ENCODE measurements at places on chromosomes 11 and 22. TPM values are rescaled to one million over a fixed set of nuclear protein-coding genes. Genes with fewer than 3 reads are reported as not detected.

RASD2 gene
- total RNA-seq: 0.10 TPM

LAYN gene
- 0.19 TPM for total RNA-seq

OR10A2 gene
- not detected for total RNA-seq

CADM1 gene
- 1.5 TPM for total RNA-seq

LMNTD2 gene
- total RNA-seq: 3.1 TPM

GLYAT gene
- total RNA-seq: not detected

TTC12 gene
- total RNA-seq: 8.9 TPM

POU2F3 gene
- not detected for total RNA-seq

PACSIN3 gene
- 6.0 TPM for total RNA-seq

DNA sequence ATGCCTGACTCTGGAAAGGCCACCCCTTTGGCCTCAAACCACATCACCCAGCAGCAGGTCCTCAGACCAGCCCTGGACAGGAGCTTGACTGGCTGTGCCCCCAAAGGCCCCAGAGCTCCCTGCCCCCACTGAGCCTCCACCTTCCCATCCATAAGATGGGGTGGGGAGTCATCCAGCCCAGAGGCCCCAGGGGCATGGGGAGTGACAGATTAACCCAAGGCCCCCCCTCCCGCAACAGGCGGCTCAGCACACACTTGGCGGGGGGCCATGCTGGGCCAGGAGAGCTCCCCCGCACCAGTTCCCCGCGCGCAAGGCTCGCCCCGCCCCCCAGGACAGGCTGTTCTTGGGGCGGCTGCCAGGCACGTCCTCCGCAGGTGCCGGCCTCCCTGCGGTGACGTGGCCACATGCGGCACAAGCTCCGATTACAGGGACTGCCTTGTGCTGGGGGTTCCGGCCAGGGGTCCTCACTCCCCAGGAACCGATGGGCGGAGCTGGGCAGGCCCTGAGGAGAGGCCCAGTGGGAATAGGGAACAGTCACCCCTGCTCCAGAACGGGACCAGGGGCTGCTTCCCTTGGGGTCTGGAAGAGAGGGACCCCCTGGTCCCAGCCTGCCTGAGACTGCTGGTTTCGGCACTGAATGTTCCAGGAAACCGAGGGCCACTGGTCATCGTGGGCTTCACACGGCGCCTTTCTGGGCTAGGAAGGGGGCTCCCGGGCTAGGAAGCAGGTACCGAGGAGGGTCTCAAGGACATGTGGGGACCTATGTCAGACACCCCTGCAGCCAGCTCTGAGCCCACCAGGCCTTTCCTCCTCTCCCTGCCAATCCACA lies 5.1 kb upstream of the CDKN1C start:
- DNase-seq: no peak
- no peak overlapping the region for H3K27ac ChIP-seq
- H3K27me3 ChIP-seq: no peaks in the 10 kb centered on the region
- H3K4me3 ChIP-seq: no peak overlapping the region
- H3K36me3 ChIP-seq: no peaks in the 10 kb centered on the region

DNA sequence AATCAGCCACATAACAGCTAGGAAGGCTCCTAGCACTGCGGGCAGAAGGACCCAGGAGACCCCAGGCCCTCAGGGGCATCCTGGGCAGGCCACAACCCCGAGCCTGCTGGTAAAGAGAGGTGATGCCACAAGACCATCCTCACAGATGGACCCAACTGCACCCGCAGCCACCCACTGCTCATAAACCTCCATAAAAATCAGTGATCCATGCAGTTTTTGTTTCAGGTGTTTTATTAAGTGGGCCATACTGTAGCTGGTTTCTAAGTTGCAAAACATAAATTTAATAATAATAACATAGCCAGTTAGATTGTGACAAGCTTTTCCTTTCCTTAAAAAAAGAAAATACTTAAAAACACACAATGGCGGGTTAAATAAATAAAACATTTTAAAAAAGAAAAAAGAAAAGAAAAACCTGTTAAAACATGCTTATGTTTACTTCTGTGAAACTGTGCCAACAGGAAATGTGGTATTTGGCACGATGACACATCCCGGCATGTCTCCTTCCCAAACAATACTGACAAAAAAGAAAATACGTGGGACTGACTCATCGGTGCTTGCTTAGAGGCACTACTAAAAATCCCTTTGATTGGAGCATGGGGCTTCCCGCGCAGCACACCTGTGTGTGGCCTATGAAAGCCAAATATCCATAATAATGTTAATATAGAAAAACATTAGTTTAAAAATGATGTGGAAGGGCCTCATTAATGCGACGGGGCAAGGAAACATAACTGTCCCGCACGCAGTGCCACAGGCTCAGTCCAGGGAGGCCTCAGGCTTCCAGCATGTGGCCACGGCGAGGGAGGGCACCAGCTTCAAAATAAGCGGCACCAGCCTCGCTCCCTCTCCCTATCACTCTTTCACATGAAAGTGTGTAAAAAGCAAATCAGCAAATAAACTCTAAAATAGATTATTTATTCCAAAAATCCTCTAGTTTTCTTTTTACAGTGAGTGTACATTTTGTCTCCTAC lies 47.5 kb upstream of the SCUBE2 start:
- no peak overlapping the region for H3K4me3 ChIP-seq
- H3K27me3 ChIP-seq: no peaks in the 10 kb centered on the region
- peaks cover 32% of the 10 kb centered on the region for H3K4me1 ChIP-seq
- DNase-seq: peak; percentile 64

DNA sequence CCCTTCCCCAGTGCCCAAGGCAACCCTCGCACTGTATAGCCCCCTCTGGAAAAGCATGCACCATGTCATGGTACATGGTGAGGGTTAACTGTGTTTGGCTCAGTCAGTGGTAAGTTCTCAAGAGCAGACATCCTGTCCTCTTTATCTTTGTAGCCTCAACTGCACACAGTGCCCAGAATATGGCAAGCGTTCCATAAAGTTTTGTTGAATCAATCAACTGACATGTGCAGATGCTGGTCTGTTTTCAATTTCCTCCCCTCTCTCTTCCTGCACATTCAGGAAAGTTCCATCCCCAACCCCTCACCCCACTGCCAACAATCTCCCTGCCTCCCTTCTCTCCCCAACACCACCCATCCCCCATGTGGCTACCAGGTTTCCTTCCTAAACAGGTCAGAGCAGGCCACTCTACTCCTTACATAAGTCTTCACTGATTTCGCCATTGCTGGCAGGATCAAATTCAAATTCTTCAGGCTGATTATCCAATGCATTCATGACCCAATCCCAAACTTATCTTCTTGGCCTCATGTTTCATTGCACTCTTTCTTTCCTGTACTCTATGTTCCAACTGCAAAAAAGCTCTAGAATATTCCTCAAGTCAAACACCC lies 15.5 kb upstream of the TMPRSS5 start:
- H3K4me3 ChIP-seq: no peak overlapping the region
- DNase-seq: no peak
- H3K4me1 ChIP-seq: no peaks in the 10 kb centered on the region
- H3K36me3 ChIP-seq: peaks cover 22% of the 10 kb centered on the region

GRCh38 chr11:27524155-27524554 lies 17.6 kb upstream of the LIN7C start:
- no peaks in the 10 kb centered on the region for H3K36me3 ChIP-seq
- no peak for DNase-seq
- no peak overlapping the region for H3K27ac ChIP-seq
- H3K27me3 ChIP-seq: no peaks in the 10 kb centered on the region

DNA sequence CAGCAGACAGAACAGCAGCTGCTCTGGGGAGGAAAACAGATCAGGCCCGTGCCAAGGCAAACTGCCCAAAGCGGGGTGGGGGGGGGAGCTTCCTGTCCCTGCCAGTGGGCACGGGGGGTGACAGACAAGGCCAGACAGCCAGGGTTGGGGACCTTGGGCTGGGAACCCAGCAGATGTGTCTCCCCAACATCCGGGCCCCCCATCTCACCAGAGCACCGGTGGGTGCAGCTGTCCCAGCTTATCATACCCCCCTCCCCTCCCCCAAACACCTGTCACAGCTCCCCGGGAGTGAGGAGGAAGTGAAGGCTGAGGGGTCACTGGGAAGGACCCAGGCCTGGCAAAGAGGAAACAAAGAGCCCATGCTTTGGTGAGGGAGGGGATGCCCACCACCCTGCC lies 1.3 kb downstream of the PPP1R14B start:
- peak overlapping the region; percentile 90 for H3K27ac ChIP-seq
- H3K36me3 ChIP-seq: peaks cover 11% of the 10 kb centered on the region
- no peaks in the 10 kb centered on the region for H3K27me3 ChIP-seq
- peak overlapping the region; percentile 91 for H3K4me3 ChIP-seq
- peak; percentile 44 for DNase-seq

GRCh38 chr11:22459048-22459447 lies 120.9 kb downstream of the SLC17A6 start:
- no peaks in the 10 kb centered on the region for H3K36me3 ChIP-seq
- peaks cover 4% of the 10 kb centered on the region for H3K27me3 ChIP-seq
- H3K27ac ChIP-seq: no peak overlapping the region

GRCh38 chr11:106507645-106508306 lies 430.3 kb downstream of the AASDHPPT start:
- no peak overlapping the region for H3K27ac ChIP-seq
- no peak overlapping the region for H3K4me3 ChIP-seq
- no peaks in the 10 kb centered on the region for H3K27me3 ChIP-seq
- H3K36me3 ChIP-seq: no peaks in the 10 kb centered on the region

DNA sequence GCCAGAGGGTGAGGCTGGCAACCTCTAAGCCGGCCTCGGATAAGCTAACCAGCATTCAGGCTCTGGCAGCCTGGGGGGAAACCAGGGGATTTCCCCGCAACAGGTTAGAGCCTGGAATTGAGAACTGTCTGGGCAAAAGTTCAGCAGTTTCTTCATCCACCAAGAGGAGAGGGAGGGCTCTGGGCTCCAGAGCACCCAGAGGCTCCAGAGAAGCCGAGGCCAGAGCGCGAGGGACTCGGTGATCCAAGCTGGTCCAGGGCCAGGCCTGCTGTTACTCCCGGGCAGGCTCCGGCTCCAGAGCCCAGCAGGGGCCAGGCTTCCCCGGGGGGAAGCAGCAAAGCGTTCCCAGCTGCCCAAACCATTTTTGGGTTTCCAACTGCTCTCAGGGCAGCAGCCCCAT lies 13.3 kb upstream of the SH3BP1 start:
- H3K4me1 ChIP-seq: peaks cover 52% of the 10 kb centered on the region
- no peak overlapping the region for H3K4me3 ChIP-seq
- DNase-seq: no peak
- peaks cover 11% of the 10 kb centered on the region for H3K36me3 ChIP-seq

GRCh38 chr22:37328017-37328416 lies 45.7 kb downstream of the CYTH4 start:
- DNase-seq: no peak
- no peaks in the 10 kb centered on the region for H3K36me3 ChIP-seq
- H3K27ac ChIP-seq: no peak overlapping the region
- peaks cover 2% of the 10 kb centered on the region for H3K4me1 ChIP-seq
- H3K27me3 ChIP-seq: peaks cover 39% of the 10 kb centered on the region

DNA sequence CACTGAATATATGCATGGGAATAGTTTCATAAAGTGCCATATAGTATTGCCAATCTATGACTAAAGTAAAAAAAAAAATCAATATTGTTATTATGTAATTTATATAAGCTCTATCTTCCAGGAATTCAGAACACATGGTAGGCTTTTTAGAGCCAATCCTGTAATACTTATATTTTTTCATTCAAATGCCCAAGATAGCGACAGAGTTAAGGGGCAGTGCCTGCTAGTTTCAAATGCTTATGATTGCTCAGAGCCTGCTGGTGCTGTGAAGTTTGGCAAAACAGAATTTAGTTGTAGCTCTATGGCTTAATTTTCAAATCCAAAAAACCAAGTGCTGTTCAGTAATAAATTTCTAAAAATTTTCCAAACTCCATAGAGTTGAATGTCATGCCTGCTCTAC lies 39.0 kb upstream of the BLID start:
- no peak overlapping the region for H3K27ac ChIP-seq
- no peaks in the 10 kb centered on the region for H3K36me3 ChIP-seq
- DNase-seq: no peak
- peaks cover 1% of the 10 kb centered on the region for H3K27me3 ChIP-seq
- no peak overlapping the region for H3K4me3 ChIP-seq

DNA sequence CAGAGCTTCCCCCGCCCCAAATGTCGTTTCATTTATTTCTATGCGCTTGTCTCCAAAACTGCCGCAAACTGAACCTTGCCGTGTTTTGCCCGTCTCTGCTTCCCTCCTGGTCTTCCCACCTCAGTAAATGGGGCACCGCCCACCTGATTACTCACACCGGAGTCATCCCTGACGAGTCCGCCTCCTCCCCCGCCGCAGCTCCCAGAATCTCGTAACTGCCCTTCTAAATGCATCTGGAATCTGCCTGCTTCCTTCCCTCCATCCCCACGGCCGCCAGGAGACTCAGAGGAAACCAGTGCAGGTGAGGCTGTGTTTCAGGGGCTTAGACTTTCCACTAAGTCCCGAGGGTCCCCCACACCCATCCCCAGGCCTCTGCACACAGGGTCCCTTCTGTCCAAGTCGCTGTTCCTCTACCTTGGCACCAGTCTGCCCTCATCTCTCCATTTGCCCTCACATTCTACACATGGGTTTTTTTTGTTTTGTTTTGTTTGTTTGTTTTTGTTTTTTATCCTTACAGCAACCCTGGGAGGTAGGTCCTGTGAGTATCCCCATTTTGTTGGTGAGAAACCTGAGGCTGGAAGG lies 62.6 kb upstream of the PHF21B start:
- peaks cover 37% of the 10 kb centered on the region for H3K27me3 ChIP-seq
- no peak overlapping the region for H3K27ac ChIP-seq
- peaks cover 11% of the 10 kb centered on the region for H3K4me1 ChIP-seq
- H3K4me3 ChIP-seq: no peak overlapping the region
- peak; percentile 47 for DNase-seq

GRCh38 chr22:36144886-36145541 lies 15.5 kb downstream of the APOL3 start:
- H3K36me3 ChIP-seq: peaks cover 37% of the 10 kb centered on the region

DNA sequence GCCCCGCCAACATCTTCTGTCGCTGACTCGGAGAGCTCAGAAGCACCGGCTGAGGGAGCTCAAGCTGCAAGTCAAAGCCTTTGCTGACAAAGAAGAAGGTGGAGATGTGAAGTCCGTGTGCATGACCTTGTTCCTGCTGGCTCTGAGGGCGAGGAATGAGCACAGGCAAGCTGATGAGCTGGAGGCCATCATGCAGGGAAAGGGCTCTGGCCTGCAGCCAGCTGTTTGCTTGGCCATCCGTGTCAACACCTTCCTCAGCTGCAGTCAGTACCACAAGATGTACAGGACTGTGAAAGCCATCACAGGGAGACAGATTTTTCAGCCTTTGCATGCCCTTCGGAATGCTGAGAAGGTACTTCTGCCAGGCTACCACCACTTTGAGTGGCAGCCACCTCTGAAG lies 6.7 kb downstream of the RAG1 start:
- no peak overlapping the region for H3K27ac ChIP-seq
- no peak for DNase-seq
- H3K27me3 ChIP-seq: peaks cover 26% of the 10 kb centered on the region
- H3K4me1 ChIP-seq: no peaks in the 10 kb centered on the region

- no peaks in the 10 kb centered on the region for H3K36me3 ChIP-seq
- H3K27me3 ChIP-seq: peaks cover 8% of the 10 kb centered on the region
- no peaks in the 10 kb centered on the region for H3K4me1 ChIP-seq
- no peak overlapping the region for H3K4me3 ChIP-seq
- H3K27ac ChIP-seq: no peak overlapping the region
Observed at GRCh38 chr11:118184784-118185579, 8.5 kb upstream of the SCN2B start.

Data from activated CD4-positive, alpha-beta memory T cell treated with anti-CD3 and anti-CD28 coated beads for 36 hours (primary cell).